SK-N-SH (cell line): ENCODE measurements at places on chromosomes 4 and X.
A peak's percentile ranks its signal among the peaks of the same experiment; 100 is the strongest.

DNA sequence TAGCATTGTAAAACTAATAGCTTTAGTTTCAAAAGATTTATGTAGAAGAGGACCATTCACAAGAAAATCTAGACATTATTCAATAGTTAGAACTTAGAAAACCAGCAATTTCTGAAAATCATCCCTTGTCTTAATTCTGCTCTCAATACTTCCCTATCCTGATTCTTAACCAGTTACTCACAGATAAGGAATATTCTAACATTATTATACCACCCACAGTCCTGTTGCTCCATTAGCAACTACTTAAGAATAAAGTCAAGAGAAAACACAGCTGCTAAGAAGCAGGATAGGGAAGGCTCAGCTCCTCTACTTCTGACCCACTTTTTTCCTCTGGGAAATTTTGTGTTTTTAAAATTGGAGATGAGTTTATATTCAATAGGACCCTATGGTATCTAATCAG is 47.7 kb downstream of the PHKA1 start:
- DNase-seq, result no peak

DNA sequence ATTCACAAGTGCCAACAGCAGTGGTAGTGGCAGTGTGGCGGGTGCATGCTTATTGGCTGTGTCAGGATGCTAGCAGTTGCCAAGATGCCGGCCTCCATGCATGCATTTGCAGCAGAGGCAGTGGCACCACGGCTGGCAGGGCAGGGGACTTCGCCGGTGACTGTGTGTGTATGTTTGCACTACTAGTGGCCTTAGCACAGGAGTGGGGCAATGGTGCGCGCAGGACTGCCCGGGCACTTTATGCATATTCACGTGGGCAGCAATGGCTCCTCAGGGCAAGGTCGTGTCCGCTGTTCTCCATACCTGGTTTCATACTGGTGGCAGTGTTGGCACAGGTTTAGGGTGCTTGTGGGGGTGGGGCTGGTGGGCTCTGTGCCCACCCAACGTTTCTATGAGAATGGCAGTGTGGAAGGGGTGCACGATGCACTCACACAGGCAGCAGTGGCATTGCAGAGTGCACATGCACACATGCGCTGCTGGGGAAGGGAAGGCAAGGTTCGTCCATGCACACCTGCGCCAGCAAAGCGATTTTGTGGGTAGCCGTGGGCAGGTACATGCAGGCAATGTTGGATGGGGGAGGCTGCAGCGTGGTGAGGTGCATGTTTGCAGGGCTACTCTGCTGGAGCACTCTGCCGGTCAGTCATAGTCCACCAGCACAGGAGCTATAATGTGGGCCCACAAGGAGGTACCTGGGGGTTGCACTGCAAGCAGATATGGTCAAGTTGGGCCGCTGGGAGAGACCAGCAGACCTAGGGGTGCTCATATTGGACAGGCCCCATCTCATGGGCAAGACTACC is 338.9 kb upstream of the TECRL start:
- DNase-seq, result no peak

DNA sequence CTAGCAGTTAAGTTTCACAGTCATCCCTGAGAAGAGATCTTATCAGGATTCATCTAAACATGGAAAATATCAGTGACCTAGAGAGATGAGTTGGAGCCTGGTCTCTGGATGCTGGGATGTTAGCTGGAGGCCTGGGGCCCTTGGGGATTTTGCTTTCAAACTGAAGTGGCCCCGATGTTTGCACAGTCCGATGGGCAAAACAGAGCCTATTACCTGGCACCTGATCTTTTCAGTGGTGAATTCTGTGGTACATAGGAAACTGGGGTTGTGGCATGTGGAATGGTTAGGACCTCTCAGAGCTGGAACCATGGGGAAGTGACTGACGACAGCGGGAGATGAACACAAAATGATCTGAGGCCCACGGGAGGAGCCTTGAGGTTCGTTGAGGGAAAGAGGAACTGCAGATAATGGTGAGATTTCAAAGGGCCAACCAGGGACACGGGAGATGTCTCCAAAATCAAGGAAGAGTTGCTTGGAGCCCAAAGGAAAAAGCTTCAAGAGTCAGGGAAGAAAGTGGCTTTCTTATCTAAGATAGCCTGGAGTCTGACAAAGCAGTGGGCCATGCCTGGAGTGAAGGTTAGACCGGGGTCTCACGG is 17.8 kb upstream of the TENM3 start:
- no peak for DNase-seq

- no peak for DNase-seq
These were observed 20.1 kb upstream of the SASH3 start for GRCh38 chrX:129759576-129760061.

DNA sequence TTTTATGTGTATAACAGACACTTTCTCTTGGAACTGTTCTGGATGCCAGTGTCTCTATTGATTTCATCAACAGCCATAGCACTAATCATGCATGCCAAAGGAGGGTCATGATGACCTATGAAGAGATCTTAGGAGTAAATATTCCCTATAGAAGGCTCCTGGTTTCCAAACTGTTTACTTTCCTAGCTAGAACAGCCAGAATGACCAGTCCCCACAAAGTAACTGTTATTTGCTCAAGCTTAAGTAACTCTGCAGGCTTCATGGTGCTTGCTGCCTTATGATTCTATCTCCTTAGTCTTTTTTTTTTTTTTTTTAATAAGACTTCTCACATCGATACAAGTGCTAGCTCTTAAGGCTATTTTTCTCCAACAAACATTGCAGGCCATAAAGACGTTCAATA is 12.4 kb downstream of the S100G start:
- DNase-seq, result no peak

DNA sequence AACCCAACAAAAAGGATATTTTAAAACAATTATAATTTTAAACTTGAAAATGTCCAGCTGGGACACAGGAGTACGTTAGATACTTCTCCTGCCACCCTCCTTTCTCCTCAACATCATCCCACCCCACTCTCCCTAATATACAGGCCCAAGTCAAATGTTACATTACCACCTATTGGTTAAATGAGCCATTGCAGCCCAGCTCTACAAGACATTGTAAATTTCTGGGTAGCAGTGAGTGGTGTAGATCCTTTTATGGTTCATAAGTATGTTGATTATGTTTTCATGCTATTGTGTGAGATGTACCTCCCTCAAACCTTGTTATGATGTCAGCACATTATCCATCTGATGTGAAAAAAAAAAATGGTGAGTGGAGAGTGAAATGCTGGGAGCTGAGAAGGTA is 187.1 kb upstream of the BCOR start:
- DNase-seq, result no peak

DNA sequence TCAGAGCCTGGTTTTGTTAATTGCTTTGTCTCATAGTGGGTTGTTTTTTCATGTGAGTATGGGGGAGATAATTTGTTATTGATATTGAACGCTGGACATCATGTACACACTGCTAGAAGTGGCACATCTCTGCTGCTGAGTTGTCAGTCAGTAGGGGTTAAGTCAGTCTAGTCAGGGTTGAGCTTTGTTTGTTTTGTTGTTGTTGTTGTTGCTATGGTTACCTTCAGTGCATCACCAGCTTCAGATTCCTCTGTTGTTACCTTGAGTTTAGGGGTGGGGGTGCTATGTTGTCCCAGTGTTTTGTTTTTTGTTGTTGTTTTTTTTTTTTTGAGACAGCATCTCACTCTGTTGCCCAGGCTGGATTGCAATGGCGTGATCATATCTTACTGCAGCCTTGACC is 9.9 kb downstream of the YIPF6 start:
- no peak for DNase-seq

GRCh38 chr4:61831987-61832386 is 631.9 kb downstream of the ADGRL3 start:
- DNase-seq, result no peak

DNA sequence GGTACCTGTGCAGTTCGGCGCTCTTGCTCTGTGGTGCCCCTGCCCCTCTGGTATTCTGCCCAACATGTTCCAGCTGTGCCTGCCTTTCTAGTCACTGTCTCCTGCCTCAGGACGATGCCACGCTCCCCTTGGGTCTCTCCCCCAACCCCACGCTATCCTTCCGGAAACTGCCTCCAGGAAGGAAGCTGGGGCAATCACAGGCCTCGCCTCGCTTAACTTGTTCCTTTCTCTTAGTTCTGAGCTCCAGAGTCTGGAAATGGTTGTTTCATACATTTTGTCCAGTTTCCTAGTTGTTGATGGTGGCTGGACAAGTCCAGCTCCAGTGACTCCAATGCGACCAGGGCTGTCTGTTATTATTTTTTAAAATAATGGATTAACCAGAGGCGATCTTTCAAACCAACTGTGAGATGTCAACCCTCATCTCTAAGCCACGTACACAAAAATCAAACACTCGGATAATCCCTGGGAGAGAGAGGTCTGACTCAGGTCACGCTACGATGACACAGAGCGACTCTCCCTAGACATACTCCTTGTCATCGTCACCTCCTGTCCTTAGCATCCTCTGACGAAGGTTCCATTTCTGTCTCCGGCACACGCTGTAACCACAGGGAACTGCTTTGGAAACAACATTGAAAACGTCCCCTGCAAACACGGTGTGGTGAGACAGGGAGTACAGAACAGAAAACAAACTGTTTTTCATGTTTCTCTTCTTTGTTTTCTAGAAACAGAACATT is 62.5 kb downstream of the ABLIM2 start:
- no peak for DNase-seq

DNA sequence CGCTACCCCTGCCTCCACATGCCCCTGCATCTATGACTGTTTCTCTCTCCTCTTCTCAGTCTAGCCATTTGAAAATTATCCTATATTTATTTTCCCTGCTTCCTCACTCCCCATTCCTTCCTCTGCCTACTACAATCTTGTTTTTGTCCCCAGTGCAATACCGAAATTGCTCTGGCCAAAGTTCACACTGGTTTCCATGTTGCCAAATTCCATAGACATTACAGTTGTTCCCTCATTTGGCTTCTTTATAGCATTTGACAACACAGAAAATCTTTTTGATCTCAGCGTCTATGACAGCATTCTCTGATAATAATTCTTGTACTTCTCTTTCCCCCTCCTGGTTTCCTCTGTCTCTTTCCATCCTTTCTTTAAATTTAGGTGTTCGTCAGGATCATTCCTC is 99.4 kb downstream of the GPR82 start:
- no peak for DNase-seq

- no peak for DNase-seq
These were observed 106.8 kb downstream of the UCHL1 start for GRCh38 chr4:41363384-41363981.

GRCh38 chr4:143282211-143282707 is 54.4 kb upstream of the GAB1 start:
- DNase-seq, result peak; percentile 12

- no peak for DNase-seq
These were observed 2144.7 kb downstream of the PCDH7 start for GRCh38 chr4:32864713-32865351.

- DNase-seq, result no peak
These were observed 31.1 kb downstream of the FBXO8 start for GRCh38 chr4:174252412-174252811.

DNA sequence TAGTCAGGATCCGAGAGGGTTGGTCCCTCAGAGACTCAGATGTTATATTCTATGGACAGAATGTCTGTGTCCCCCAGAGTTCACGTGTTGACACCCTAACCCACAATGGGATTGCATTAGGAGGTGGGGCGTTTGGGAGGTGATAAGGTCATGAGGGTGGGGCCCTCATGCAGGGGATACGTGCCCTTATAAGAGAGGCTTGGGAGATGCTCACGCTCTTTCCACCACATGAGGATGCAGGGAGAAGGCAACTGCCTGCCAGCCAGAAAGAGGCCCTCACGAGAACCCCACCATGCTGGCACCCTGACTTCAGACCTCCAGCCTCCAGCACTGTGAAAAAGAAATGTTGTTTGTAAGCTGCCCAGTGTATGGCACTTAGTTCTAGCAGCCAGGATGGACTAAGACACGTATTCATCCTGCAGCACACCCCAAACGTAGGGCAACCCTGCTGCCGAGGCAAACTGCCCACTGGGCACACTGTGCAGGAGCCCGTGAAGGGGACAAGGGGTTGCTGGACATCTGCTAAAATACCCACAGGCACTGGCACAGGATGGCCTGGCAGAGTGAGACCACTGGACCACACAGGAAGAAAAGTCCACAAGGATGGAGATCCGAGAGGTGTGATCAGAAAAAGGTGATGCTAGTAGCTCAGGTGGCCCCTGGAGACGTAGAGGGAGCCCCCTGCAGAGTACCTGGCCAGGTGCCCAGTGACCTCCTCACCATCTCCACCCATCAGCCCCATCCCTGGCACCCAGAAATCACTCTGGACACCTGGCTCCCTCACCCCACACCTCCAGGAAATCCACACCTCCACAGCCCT is 62.7 kb downstream of the HTRA3 start:
- DNase-seq, result no peak

GRCh38 chr4:157363360-157363759 is 142.8 kb downstream of the GRIA2 start:
- DNase-seq, result no peak

DNA sequence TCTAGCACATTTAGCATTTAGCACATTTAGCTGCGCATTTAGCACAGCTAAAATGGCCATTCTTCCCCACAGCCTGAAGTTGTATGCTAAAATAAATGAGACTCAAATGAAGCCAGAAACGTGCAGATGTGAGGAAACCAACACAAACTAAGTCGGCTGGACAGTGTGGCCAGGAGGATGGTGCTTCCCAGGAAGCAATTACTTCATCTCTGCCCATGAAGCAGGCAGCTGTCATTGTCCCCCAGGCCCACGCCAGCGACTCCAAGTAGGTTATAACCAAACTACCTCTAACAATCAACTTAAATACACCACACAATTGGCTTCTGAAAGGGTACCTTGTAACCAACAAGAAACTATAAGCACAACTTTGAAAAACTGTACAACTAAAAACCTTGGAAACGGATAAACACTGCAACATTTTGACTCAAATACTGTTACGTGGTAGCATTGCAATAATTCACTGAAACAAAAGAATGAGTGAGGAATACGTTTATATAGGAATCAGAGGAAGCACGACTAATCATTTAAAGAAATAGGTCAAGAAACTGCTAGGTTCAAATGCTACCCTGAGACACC is 39.2 kb downstream of the AFAP1 start:
- DNase-seq, result no peak

DNA sequence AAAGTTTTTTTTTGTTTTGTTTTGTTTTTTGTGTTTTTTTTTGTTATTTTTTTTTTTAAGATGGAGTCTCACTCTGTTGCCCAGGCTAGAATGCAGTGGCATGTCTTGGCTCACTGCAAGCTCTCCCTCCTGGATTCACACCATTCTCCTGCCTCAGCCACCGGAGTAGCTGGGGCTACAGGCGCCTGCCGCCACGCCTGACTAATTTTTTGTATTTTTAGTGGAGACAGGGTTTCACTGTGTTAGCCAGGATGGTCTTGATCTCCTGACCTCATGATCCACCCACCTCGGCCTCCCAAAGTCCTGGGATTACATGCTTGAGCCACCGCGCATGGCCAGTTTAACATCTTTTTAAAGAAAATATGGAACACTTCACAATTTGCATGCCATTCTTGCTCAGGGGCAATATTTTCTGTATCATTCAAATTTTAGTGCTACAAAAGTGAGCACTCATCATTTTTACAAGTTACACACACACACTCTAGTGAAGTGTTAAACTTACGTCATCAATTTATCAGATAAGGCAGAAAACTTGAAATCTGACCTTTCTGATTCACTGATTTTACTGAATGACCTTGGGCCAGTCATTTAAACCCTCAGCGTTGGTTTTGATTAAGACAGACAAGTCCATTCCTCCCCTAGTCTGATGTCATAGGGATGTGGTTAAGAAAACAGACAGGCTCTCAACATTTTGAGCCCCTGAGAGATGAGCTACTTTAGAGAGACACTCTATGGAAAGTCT is 61.2 kb downstream of the TRIM2 start:
- no peak for DNase-seq
